Activated CD4-positive, alpha-beta T cell treated with anti-CD3 and anti-CD28 coated beads, Interleukin-10, Interleukin-2, amounts not matched to agents 100 ng/mL and 50 ng/mL, durations not matched to agents 16 hours and 8 hours (primary cell): ENCODE measurements at places on chromosomes 4 and X.
A peak's percentile ranks its signal among the peaks of the same experiment; 100 is the strongest.

GRCh38 chr4:25163196-25163595 lies 2.9 kb upstream of the SEPSECS start:
- no peak for DNase-seq

DNA sequence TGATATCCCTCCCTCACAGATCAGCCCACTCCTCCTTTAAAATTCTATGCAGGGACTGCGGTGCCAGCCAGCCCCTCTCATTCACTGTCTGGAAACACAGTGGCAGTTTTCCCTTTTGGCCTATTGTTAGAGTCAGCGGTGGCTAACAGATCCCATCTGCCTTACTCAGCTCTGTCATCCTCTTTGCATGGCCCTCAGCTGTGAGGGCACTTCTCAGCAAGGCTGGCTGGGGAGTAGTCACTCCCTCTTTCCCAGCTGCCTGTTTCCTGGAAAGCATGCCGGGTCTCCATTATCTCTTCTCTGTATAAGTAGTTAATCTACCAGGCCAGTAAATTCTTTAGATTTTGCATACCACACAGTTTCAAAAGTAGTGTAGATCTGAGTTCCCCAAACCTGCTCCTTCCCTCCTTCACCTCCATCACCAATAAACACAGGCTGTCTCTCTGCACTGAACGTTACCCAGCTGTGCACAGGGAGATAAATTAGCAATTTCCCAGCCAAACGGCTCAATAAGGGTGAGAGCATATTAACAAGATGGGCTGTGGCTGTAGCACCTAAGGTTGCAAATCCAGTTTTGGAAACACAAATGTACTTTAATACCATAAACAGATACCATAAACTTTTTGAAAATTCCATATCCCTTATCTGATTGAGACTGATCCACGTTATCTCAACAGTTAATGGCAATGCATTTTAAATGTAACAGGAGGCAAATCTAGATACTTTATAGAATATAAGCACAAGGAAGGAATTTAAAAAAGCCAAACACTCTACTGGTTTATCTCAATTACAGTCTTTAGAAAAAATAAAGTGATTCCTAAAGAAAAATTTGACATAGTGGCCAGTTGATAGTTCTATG lies 229.3 kb downstream of the ANKRD50 start:
- no peak for DNase-seq

GRCh38 chrX:155293771-155294170 lies 29.5 kb upstream of the RAB39B start:
- no peak for DNase-seq

DNA sequence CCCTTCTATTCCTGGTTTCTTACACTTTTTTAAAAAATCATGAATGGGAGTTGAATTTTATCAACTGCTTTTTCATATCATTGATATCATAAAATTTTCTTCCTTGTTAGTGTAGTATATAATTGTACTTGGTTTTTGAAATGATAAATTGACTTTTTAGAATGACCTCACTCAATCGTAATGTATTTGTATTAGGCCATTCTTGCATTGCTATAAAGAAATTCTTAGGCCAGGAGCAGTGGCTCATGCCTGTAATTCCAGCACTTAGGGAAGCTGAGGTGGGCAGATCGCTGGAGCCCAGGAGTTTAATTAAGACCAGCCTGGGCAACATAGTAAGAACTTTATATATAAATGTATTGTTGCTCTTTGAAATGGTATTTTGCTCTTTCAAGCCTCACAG lies 6.3 kb downstream of the EXOC1 start:
- DNase-seq: no peak

- DNase-seq: no peak
Measured at GRCh38 chr4:120236873-120237272, 170.2 kb upstream of the MAD2L1 start.

GRCh38 chrX:40773809-40774208 lies 38.5 kb upstream of the MED14 start:
- no peak for DNase-seq

DNA sequence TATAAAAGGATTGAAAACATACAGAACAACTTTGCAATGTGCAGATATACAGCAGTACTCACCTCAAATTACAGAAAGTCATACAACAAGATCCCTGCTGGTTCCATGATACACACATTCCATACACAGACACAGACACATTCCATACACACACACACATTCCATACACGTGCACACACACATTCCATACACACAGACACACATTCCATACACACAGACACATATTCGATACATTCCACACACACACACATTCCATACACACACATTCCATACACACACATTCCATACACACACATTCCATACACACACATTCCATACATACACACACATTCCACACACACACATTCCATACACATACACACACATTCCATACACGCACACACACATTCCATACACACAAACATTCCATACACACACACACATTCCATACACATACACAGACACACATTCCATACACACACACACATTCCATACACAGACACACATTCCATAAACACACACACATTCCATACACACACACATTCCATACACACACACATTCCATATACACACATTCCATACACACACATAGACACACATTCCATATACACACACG lies 13.7 kb downstream of the LINC00632 start:
- DNase-seq: no peak

DNA sequence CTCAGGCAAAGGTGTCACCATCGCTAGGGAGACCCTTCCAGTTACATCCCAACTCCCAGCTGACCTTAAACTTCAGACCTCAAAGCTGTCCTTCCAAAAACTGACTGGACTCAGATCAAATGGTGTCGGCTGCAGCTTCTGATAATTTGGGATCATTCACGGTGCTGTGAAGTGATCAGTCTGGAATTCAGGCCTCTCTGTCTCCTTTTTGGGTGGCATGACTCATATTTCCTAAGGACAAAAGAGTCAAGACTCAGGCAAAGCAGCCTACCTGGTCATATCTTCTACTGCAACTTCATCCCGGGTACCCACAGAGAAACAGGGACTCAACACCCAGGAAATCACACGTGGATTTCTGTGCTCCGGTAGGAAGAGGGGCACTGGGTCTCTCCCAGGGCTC lies 87.6 kb downstream of the SORCS2 start:
- no peak for DNase-seq

GRCh38 chr4:22485737-22486136 lies 30.1 kb downstream of the ADGRA3 start:
- DNase-seq: no peak

GRCh38 chr4:42278709-42279324 lies 118.5 kb upstream of the SHISA3 start:
- DNase-seq: no peak

DNA sequence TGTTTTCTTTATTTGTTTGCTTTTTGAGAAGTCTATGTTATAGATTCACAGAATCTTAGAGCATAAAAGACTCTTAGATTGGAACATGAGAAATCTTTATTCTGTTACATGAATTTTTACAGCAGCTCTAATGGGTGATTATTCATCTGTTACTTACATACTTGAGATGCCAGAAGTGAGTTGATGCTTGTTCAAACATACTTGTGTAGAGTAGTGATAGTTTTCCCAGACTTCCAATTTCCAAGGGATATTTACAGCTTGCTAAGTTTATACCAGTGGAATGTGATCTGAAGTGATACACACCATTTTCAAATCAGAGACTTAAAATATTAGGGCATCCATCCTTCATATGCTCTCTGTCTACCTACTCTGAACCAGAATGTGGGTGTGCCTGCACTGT lies 252.9 kb upstream of the SMIM31 start:
- no peak for DNase-seq

- DNase-seq: peak; percentile 95
Measured at GRCh38 chr4:99816545-99817308, at the start of gene DAPP1. Gene DAPP1, plus strand, starts transcription at chr4:99816827. Its CDS starts 87 bp downstream, at chr4:99816914.

DNA sequence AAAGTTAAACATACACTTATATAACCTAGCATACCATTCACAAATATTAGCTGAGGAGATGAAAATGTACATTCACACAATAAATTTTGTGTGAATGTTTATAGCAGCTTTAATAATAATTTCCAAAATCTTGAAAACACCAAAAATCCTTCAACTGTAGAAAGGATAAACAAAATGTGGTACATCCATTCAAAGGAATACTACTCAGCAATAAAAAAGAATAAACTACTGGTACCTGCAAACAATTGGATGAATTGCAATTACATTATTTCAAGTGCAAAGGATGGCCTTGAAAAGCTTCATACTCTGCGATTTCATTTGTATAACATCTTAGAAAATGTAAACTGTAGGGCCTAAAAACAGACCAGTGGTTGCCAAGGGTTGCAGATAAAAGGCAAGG lies 11.7 kb upstream of the RPS6KA6 start:
- DNase-seq: no peak

DNA sequence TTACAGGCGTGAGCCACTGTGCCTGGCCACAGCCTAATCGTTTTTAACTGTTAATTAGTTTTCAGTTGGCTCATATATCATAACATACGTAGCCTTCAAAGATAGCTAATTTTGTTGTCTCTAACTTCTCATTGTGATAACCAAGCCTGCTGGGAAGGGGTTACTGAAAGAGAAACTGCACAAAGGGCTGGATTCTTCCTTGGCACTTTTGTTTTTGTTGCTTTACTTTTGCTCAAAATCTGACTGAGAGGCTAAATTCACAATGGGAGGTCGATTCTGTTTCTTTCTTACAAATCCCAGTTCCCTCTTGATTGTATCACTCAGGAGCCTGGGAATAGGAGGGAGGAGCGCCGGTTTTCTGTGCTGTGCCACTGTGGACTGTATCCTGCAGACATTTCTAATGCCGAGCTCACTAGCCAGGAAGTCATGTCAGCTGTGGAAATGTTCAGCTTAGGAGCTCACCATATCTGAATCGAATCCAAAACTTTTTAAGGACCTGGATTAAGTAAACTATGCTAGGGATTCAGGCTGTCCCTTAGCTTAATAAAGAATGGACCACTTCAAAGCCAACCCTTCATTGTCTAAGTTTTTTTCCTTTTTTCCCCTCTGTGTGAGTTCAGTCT lies 120.5 kb upstream of the FAT1 start:
- DNase-seq: no peak

DNA sequence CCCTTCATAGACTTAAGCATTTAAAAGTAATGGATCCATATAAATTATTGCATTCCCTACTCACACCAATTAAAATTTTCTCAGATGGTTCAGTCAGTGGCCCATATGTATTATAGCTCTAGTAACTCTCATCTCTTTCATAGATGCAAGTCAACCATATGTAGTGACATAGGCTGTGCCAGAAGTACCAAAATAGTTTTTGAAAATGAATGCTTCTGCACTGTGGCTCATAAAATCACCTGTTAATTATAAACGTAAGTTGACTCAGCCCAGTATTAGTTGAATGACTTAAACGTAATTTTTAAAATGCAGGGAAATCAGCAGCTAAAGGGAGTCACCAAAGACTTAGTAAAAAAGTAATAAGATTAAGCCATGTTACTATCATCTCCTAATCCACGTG lies 143.8 kb downstream of the PPARGC1A start:
- DNase-seq: no peak

DNA sequence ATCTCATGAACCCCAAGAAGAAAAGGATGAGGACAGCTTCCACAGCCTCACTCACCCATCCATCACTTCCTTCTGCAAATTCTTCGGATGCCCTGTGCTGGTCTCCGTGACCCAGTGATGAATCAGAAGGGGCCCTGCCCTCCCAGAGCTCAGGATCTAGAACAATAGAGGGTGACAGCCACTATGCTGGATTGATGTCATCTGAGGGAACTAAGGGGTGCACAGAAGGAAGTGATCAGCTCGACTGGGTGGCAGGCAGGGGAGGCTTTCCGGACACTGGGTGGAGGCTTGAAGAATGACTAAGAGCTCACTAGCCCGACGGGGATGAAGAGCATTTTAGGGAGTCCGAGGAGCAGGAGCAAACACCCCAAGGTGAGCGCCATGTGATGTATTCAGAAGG lies 1.4 kb upstream of the ZNF185 start:
- no peak for DNase-seq

DNA sequence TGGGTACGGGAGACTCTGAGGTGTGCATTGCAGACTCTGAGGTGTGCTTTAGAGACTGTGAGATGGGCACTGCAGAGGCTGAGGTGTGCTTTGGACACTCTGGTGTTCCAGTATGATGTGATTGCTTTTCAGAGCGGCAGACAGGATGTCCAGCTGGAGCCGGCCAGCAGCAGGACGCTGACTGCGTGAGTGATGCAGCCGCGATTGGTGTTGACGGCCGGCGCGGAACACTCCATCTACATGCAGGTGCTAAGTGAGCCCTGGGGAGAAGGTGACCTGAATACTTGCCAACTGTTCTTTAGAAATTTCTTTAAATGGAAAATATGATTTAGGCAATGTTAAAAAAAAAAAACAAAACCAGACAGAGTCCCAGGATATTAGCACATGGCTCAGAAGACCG lies 103.1 kb upstream of the PPP2R3B start:
- no peak for DNase-seq

DNA sequence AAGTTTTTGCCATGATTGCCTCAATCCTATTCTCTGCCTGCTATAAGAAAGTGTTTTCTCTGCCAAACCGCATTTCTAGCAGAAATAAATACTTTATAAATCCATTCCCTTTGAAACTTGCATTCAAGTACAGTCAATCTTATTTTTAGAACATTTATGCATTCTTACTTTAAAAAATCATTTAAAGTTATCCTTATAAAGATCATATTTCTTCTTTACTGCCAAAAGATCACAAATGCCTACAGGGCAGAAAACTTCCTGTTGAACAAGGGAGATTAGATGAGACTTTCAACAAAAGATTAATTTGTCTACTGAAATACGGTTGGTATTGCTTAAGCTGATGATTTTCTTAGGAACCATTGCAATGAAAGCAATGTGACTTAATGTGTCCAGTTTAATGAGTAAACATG lies 207.2 kb upstream of the SLIT2 start:
- DNase-seq: no peak

GRCh38 chr4:104457308-104457981 lies 37.2 kb downstream of the CXXC4 start:
- DNase-seq: no peak

- no peak for DNase-seq
Measured at GRCh38 chrX:39714471-39714870, 383.3 kb downstream of the BCOR start.

GRCh38 chr4:13543839-13544605 lies at the start of gene NKX3-2:
Gene NKX3-2, minus strand, starts transcription at chr4:13544508. Its CDS starts 94 bp downstream, at chr4:13544414.
- DNase-seq: no peak

GRCh38 chr4:44553180-44553579 lies 98.2 kb downstream of the YIPF7 start:
- DNase-seq: no peak

GRCh38 chrX:142244568-142244967 lies 39.5 kb upstream of the MAGEC2 start:
- no peak for DNase-seq

DNA sequence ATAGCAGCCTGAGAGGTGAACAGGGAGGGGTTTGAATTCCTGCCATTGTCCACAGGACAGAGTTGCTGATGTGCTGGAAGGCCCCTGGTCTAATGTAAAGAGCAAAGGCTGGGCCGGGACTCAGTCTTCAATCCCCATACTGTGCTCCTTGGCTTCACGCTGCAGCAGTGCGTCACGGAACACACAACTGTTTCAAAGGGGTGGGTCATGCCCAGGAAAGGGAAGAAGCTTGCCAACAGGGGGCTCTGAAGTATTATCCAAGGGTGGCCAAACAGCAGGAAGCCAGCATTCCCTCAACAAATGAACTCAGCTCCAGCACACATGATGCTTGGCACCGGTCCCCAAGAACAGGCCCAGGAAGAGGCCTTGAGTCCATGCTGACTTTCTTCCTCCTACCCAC lies 122.5 kb downstream of the NFKB1 start:
- DNase-seq: no peak
